ENCODE measurements at places on chromosomes 2 and 18.

GRCh38 chr18:58095222-58095621, 51.2 kb downstream of the NEDD4L start:
- no peak for DNase-seq

- DNase-seq = no peak
Observed at GRCh38 chr2:1771626-1772280, 27.4 kb upstream of the PXDN start.

GRCh38 chr2:85564144-85564563, 2.9 kb upstream of the GGCX start:
- no peak for DNase-seq

DNA sequence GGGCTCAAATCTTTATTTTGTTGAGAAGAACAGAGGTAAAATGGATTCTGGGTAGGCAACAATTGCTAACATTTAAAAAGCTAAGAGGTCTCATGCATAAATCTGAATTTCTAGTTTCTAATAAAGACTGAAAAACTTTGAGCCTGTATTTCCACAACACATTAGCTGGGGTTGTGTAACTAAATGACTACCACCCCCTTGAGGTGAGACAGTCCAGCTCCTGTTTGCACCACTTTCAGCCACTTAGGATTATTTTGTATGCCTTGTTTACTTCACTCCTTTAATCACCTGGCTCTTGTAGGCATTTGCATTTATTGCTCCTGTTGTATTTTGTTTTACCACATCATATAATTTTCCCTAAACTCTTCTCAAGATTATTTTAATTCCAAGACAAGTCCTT, 376.6 kb downstream of the PTH2R start:
- DNase-seq = no peak

DNA sequence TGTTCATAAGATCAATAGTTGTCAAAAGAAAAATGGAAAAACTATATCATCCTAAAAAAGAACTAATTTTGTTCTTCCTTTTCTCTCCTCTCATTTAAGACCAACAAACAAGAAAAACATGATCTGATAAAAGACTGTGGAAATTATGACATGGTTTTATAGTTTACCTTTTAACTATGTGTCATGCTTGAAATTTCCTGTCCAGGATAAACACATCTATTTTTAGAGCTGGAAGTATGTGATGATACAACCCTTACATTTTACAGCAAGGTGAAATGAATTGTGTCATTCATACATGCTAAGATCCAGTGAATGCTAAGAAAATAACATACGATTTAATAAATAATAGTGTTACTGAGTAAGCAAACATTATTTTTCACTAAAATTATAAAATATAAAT, 89.9 kb downstream of the GULP1 start:
- peak; percentile 79 for DNase-seq

DNA sequence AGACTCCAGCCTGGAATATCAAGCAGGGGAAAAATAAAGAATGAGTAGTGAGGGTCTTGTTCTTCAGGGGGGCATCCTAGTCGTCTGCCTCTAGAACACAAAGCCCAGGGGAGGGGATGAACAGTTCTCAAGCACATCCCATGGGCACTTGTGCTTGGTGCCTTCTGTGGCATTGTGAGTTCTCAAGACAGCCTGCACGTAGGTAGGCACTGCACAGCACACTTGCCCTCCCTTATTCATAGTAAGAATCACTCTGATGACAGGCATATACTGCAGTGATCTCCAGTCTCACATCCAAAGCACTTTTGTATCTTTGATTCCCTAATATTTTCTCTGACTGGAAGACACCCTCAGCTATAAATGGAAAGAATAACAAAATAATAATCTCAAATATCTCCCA, 104.7 kb upstream of the CNGA3 start:
- DNase-seq = no peak
